ENCODE measurements at places on chromosomes 5 and 9.

GRCh38 chr9:26566141-26566540 is 326.5 kb downstream of the CAAP1 start:
- no peak for DNase-seq

GRCh38 chr9:121818841-121819427 is 167.5 kb downstream of the DAB2IP start:
- no peak for DNase-seq

DNA sequence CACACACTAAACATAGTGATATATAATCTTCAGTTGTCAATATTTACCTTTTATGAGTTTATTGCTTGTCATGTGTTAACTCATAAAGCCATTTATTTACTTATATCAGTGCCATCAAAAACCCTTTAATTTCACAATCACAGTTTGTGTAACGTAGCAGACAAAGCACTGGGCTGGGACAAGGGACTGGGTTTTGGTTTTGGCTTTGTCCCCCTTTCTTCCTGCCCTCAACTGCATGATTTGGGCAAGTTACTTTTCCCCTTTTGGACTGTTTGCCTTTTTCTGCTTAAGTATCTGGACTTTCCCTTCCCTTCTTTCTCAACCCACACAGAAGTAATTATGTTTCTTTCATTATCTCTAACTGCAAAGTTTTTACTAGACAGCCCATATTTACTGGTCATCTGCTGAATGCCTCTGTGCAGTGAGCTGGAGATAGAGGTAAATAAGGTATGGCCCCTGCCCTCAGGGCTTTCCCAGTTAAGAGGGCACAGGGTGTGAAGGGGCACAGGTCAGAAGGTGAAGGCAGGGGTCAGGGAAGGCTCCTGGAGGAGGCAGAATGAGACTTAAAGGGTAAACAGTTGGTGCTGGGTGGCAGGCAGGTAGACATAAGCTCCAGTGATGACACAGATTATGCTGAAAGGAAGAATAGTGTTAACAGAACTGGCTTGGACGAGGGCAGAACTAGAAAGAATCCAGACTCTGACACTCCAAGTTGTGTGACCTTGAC is 14.8 kb upstream of the NR3C1 start:
- no peak for DNase-seq

DNA sequence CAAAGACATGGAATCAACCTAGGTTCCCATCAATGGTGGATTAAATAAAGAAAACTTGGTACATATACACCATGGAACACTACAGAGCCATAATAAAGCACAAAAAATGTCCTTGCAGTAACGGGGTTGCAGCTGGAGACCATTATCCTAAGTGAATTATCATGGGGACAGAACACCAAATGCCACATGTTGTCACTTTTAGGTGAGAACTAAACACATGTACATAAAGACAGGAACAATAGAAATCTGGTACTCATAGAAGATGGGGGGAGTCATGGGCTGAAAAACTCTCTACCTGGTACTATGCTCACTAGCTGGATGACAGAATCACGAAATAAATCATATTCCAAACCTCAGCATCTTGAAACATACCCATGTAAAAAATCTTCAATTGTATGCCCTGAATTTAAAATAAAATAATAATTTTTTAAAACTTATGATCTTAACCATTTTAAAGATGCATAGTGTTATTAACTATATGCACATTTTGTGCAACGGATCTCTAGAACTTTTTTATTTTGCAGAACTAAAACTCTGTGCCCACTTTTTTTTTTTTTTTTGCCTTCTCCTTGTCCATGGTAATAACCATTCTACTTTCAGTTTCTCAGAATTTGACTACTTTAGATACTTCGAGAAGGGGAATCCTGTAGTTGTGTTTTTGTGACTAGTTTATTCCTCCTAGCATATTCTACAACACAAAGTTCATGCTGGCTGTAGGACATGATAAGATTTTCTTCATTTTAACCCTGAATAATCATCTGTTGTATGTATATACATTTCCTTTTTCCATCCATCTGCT is 1081.6 kb upstream of the ACO1 start:
- DNase-seq = no peak

DNA sequence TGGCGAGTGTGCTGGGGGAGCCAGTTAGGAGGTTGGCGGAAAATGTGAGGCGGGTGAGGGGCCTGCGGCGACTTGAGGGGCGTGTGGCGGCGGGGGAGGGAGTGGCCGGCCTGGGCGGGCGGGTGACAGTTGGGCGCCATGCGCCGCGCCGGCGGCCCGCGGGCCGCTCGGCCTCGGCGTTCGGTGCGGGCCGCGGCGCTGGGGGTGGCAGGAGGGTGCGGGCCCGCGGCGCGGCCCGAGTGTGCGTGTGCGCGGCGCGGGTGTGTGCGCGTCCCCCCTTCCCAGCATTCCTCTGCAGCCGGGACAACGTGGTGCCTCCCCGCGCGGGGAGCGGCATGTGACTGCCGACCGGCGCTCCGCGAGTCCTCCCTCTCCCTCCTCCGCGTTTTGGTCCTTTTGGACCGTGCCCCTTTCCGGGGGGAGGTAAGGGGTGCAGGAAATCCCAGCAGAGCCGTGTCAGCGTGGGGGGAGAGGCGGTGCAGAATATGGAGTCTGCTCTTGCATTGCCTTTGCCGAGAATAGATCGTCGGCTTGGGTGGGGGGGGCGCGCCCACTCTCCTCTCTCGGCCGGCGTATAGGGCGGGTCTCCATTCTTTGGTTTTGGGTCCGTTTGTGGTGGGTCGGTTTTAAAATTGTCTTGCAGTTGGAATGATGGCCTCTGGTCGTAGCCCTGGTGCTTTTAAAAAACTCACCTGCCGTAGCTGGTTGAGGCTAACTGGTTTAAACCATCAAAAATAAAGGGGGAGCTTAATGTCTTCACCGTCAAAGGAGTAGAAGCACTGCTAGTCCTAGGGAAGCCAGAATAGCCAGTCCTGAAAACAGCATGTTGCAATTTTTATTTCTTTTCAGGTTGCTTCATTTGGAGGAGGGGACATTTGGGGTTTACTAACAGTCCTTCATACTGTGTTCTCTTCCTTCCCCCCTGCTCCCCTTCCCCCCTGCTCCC is 2.0 kb downstream of the LARP1 start:
- no peak for DNase-seq

GRCh38 chr9:109086221-109086620 is 33.5 kb downstream of the TMEM245 start:
- no peak for DNase-seq

- peak; percentile 29 for DNase-seq
Measured at GRCh38 chr5:11384441-11385250, 519.6 kb downstream of the CTNND2 start.

DNA sequence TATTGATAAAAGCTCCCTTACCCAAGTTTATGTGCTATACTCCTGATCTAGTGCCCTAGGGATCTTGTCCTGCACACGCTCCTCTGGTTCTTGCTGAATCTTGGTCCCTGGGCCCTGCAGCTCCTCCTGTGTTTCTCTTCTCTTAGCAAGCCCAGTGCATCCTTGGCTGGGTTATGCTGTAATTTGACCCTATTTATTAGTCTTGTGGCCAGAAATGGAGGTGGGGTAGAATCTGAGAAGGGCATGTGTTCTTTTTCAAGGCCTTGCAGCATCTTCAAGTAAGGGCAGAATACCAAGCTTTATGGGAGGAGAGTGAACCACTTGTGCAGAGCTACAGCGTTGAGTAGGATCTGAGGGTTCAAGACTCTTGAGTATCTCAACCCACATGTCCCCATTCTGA is 366.8 kb downstream of the FAM170A start:
- peak; percentile 17 for DNase-seq

GRCh38 chr9:16585591-16585990 is 284.9 kb downstream of the BNC2 start:
- no peak for DNase-seq

- no peak for DNase-seq
Measured at GRCh38 chr9:9560382-9561035, 1052.3 kb downstream of the PTPRD start.

DNA sequence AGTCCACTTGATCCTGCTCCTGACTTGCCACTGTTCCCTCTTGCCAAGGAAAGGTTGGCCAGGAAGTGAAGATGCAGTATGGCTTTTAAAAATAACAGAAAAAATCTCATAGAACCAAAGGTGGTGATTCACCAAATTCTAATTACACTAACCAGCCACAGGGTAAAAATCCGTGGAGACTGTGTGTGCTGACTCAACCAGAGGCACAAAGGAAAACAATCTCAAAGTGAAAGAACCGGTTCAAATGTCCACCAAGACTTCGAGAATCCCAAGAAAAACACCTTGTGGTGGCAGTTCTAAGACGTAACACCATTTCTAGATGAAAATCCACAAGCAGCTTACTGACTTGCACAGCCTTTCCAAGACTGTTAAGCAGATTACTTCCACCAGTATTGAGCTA is 279.1 kb downstream of the TLE1 start:
- DNase-seq = peak; percentile 5

GRCh38 chr9:36940881-36941280 is 93.2 kb downstream of the PAX5 start:
- no peak for DNase-seq

- DNase-seq = no peak
Measured at GRCh38 chr9:71270554-71270953, 149.1 kb upstream of the TRPM3 start.

GRCh38 chr9:127418037-127418471 is 6.1 kb upstream of the ZNF79 start:
- DNase-seq = peak; percentile 48

DNA sequence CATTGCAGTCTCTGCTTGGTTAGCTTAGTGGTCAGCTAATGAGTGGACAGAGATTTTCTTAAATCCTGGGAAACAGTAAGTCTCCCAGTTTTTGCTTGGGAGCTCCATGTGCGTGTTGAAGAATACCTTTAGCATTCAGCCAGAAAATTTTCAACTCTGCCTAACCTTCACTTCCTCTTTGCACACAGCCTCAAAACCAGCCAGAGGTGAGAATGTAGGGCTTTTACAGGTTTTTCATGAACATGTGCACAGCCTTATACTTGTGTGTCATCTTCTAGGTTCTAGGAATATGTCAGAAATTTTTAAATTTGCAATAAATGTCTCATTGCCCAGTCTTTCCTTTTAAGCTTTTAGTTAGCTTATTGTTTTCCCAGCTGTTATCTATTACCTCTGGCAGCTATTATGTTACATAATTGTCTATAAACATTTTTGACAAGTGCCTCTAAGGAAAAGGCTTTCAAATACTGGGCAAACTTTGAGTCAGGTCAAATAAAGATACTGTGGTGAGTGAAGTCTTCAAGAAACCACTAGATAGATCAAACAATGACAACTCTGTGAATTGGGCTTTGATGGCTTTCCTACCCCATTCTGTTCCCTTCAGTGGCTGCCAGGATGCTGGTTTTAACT is 12.7 kb downstream of the ADGRV1 start:
- no peak for DNase-seq

- DNase-seq = peak; percentile 33
Measured at GRCh38 chr9:78296201-78296892, 578 bp upstream of the PSAT1 start.

DNA sequence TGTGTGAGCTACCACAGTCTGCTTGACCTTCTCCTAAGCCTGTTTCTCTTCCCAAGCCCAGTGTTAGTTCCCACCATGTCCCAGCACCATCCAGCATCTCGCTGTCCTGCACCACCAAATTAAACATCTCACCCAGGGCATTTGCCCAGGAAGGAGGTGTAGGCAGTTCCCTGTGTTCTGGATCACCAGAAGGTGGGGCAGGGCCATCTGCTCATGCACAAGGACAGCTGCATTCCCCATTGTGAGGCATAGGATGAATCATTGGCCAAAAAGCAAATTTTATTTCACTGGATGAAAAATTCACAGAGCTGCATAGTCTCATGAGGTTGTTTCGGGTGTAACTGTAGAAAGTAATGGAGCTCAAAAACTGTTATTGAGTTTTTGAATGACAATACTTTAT is 89.5 kb upstream of the GRIA1 start:
- no peak for DNase-seq
